ENCODE measurements at places on chromosomes 5 and 9.
A peak's percentile ranks its signal among the peaks of the same experiment; 100 is the strongest.

DNA sequence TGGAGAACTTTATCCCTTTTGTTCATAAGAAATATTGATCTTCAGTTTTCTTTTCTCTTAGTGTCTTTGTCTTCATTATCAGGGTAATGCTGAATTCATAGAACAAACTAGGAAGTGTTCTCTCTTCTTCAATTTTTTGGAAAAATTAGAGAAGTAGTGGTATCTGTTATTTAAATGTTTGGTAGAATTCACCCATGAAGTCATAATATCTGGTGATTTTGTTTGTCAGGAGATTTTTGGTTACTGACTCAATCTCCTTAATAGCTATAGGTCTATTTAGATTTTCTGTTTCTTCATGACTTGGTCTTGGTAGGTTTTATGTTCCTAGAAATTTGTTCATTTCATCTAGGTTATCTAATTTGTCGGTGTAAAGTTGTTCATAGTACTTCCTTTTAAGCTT is 45.4 kb upstream of the STARD4 start:
- DNase-seq: no peak

DNA sequence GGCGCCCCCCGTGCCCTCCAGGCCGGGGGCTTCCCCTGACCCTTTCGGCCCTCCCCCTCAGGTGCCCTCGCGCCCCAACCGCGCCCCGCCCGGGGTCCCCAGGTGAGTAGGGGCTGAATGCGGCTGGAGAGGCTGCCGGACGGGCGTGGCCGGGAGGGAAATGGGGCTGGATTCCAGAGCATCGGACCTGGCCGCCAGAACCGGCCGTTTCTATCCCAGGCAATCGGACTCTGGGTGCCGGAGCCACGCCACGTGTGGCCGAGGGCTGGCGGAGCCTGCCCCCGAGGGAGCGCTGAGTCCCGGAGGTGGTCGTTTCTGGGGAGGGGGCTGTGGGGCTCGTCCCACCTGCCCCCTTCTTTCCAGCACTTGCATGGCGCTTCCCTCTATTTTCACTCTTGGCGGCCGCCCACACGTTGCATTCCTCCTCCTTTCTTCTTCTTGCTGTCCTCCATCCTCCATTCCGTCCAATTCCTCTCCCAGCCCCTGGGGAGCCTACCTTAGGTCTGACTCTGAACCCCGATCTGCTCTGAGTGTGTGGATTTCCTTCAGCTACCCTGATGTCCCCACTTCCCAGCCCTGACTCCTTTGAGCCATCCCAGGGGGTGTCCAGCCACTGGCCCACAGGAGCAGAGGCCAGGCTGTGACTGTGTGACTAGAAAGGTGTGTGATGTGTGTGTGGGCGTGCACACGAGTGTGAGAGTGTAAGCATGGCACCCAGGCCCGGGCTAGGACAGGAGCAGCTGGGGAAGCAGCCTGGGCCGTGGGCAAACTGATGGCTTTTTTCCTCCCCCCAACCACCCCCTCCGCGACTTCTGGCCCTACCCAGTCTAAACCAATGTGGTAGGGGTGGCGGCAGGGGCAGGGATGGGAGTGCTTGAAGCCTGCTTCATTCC is 24.7 kb downstream of the GOLGA2 start:
- no peak for DNase-seq

DNA sequence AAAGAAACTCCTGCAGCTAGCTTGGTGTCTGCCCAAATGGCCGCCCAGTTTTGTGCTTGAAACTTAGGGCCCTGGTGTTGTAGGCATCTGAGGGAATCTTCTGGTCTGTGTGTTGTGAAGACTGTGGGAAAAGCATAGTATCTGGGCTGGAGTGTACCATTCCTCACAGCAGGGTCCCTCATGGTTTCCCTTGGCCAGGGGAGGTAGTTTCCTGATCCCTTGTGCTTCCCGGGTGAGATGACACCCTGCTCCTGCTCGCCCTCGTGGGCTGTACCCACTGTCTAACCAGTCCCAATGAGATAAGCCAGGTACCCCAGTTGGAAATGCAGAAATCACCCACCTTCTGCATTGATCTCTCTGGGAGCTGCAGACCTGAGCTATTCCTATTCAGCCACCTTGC is 182.8 kb downstream of the GDNF start:
- DNase-seq: no peak

DNA sequence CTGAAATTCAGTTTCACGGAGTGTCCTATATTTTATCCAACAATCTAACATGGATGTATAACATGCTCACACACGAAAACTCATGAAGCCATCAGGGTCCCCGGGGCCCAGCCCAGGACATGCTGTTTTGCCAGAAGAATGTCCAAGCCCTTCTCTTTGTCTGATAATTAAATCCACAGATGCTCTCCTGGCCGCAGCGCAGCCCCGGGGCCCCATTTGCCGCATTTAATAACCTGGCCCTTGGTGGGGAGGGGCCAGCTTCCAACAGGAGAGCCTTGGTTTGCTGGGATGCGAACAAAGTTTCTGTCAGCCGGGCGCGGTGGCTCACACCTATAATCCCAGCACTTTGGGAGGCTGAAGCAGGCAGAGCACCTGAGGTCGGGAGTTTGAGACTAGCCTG is 30.0 kb downstream of the PLPP7 start:
- no peak for DNase-seq

DNA sequence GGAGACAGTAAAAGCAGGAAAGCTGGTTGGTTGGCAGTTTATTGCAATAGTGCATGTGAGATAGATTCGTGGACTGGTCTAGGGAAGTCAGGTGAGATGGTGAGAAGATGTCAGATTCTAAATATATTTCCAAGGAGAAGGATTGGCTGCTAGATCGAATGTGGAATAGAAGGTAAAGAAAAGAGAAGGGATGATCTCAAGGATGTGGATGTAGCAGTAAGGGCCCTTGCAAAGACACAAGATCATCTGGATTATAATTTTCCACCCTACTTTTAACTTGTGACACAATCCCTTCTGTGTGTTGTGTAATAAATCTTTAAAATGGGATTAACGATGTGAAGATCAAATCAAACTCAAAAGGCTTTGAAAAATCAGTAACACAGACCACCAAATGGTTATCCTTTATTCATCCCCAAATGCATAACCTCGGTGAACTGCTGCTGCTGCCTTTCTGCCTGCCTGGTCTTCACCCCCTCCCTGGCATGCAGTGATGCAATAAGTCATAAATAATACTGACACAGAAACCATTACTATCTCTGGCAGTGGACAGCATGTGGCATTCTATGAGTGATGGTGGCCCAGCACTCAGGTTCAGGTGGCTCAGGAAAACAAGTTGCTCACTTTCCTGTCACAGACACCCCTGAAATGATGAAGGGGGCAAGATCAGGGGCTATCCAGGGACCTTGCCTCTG is 178.4 kb downstream of the FAM114A2 start:
- DNase-seq: no peak

DNA sequence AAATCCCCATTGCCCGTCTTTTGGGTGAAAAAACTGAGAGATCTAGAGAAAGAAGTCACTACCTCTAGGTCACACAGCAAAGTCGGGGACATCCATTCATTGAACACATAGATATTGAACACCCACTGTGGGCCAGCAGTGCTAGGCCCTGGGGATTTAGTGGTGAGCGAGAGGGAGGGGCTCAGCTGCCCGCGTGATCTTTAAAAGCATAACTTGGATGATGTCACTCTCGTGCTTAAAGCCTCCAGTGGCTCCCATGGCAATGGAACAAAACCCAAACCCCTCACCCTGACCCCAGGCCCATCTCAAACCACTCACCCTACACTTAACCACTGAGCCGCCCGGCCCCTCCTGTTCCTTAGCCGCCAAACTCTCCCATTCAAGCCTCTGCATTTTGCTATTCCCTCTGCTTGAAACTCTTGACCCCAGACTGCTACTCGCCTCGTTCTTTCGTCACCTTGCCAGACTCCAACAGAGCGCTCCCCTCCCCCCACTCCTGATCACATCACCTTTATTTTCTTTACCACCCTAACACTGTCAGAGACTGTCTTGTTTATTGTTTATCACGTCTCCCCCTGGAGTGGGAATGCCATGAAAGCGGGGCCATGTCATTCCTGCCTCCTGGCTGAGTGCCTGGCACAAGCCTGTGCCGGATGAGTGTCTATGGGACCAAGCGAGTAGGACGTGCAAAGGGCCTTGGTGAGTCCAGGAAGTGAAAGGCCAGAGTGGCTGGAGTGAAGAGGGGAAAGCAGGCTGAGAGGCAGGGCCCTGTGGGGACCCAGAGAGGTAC is 710 bp upstream of the PIP5KL1 start:
- no peak for DNase-seq

DNA sequence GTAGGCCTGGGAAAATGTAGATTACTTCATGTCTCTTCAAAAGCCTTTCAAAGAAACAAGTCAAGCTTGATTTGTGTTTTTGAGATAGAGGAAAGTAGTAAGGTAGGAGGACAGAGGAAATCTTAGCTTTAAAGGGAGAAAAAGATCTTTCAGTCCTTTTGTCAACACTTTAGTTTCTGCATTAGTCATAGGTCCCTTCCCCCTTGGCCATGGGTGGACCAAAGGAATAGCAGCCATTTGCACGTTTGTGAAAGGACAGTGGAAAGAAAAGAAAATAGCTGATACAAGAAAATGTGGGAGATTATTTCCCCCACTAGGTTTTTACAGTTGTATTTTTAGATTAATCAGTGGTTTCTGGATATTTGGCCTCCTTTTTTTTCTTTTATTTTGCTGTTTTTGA is 121.9 kb upstream of the GRHPR start:
- DNase-seq: no peak

- DNase-seq: no peak
Observed at GRCh38 chr5:18095061-18095460, 460.8 kb downstream of the TAF11L14 start.

GRCh38 chr9:76910861-76911260 is 4.9 kb upstream of the PRUNE2 start:
- no peak for DNase-seq

- no peak for DNase-seq
Observed at GRCh38 chr9:99057665-99058625, 47.0 kb upstream of the TGFBR1 start.

- no peak for DNase-seq
Observed at GRCh38 chr9:80878556-80878955, 810.8 kb downstream of the TLE1 start.

DNA sequence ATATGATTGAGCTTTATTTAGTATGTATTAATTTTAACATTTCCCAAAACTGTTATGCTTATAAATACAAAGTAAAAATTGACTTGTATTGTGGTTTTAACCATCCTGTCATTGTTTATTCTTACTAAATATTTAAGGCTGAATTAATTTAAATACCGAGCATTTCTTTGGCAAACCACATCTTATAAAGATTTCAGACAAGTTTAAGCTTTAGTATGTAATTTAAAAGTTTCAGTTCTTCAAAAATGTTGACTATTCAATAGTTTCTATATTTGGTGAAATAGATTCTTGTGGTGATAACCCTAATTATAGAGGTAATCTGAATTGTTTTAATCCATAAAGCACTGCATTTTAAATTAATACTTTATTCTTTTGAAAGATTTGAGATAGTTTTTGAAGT is 65.5 kb downstream of the CCNH start:
- DNase-seq: no peak

- no peak for DNase-seq
Observed at GRCh38 chr5:68565427-68565826, 349.9 kb downstream of the PIK3R1 start.

DNA sequence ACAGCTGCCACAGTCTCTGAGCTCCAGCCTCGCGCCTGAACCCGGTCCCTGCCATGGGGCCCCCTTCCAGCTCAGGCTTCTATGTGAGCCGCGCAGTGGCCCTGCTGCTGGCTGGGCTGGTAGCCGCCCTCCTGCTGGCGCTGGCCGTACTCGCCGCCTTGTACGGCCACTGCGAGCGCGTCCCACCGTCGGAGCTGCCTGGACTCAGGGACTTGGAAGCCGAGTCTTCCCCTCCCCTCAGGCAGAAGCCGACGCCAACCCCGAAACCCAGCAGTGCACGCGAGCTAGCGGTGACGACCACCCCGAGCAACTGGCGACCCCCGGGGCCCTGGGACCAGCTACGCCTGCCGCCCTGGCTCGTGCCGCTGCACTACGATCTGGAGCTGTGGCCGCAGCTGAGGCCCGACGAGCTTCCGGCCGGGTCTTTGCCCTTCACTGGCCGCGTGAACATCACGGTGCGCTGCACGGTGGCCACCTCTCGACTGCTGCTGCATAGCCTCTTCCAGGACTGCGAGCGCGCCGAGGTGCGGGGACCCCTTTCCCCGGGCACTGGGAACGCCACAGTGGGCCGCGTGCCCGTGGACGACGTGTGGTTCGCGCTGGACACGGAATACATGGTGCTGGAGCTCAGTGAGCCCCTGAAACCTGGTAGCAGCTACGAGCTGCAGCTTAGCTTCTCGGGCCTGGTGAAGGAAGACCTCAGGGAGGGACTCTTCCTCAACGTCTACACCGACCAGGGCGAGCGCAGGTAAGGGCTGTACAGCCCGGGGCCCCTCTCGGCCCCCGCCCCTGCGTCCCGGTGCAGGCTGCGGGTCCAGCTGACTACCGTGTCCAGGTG is 509 bp downstream of the LVRN start:
- DNase-seq: no peak

DNA sequence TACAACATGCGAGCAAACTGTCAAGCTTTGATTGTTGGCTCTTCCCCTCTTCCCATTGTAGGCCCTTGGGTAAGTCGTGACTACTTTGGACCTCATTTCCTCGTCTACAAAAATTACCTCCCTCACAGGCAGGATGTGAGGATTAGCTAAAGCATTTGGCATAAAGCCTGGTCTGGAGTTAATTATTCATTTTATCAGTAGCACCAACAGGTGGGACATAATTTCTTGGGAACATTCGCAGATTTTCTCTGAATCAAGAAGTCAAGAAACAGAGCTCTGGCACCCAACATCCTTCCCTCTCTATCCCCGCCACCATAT is 39.9 kb upstream of the SEMA6A start:
- no peak for DNase-seq

- DNase-seq: no peak
Observed at GRCh38 chr9:19201899-19202891, 28.3 kb upstream of the DENND4C start.

- DNase-seq: no peak
Observed at GRCh38 chr5:158920736-158921135, 179.0 kb downstream of the EBF1 start.

- no peak for DNase-seq
Observed at GRCh38 chr9:129999141-129999510, 43.9 kb downstream of the FNBP1 start.

- DNase-seq: no peak
Observed at GRCh38 chr5:12759377-12759776, 855.1 kb upstream of the CTNND2 start.

DNA sequence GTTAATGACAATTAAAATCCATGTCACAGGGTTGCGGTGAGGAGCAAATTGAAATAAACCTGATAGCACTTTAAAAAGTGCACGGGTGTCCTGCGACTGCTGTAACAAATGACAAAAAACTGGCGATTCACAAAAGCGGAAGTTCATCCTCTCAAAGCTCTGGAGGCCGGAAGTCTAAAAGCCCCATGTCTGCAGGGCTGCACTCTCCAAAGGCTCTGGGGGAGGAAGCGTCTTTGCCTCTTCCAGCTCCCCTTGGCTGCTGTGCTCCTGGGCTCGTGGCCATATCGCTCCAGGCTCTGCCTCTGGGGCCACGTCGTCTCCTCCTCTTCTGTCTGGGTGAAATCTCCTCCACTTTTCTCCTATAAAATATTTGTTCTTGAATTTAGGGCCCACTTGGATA is 273.9 kb upstream of the IRX2 start:
- DNase-seq: no peak

- DNase-seq: no peak
Observed at GRCh38 chr5:107885601-107886000, 214.9 kb upstream of the EFNA5 start.

- DNase-seq: peak; percentile 39
Observed at GRCh38 chr9:126471084-126471624, 142.6 kb upstream of the LMX1B start.
